ENCODE measurements at places on chromosomes 4 and X. TPM values are rescaled to one million over a fixed set of nuclear protein-coding genes. Genes with fewer than 3 reads are reported as not detected.

The IL21 gene
- total RNA-seq = not detected

The IL2 gene
- total RNA-seq = not detected

The IGBP1 gene
- 32.9 TPM for total RNA-seq

DNA sequence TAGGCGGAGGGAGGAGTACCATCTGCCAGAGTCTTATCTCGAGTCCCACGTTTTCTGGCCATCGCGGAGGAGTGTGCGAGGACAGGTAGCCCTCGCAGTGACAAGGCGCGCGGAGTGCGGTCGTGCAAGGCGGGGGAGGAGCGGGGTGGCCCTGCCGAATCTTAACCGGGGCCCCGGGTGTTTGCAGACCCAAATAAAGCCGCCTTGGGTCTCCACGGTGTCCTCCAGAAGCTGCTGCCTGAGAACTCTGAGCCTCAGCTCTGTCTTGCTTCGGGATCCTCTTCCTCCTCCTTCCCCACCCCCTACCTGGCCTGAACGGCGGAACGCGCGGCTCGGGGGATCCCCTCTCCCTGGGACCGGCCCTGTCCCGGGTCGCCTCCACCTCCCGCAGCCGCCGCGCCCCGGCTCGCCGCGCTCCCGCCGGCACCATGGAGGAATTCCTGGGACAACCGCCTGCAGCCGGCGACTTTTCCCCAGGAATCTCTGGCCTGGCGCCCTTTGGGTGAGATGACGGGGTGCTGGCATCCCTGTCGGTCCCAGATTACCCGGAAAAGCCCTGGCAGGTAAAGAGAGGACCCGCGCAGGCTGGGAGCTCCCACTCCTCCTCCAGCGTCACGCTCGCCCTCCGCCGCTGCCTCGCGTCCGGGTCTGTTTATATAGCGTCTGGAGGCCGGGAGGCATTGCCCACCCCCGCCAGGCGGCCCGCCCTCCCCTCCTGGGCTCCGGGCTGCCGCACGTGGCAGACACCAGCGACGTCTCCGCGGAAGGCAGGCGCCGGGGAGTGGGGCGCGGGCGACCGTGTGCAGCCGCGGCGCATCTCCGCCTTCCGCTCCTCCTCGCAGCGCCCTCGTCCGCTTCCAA, at the start of gene GALNTL6:
Gene GALNTL6, plus strand, starts transcription at position 740 of the 861 bp plus-strand sequence.
- DNase-seq = peak; percentile 85
- H3K27ac ChIP-seq = no peak within 1 kb of the TSS
- peak within 1 kb of the TSS; percentile 73 for H3K4me3 ChIP-seq

- H3K4me3 ChIP-seq = no peak overlapping the region
- peaks cover 1% of the 10 kb centered on the region for H3K36me3 ChIP-seq
- no peaks in the 10 kb centered on the region for H3K27me3 ChIP-seq
- H3K27ac ChIP-seq = no peak overlapping the region
- peaks cover 5% of the 10 kb centered on the region for H3K4me1 ChIP-seq
- DNase-seq = no peak
Observed at GRCh38 chr4:20512033-20512792, 188.0 kb upstream of the PACRGL start.

DNA sequence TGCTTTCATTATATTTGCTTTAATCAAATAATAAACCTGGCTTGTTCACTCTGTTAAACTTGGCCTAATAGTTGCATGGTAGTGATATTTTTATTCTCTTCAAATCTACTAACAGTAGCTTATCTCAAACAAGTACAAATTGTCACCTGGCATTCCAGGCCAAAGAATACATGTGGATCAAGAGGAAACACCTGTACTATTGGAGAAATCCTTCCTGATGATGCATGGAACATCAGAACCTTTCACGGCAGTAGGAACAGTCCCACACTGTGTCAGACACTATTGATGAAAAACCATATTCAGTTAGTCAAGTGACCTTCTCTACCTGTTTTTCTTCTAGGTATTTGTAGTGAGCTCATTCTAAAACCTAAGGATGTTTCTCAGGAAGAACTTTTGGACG, 17.0 kb downstream of the MTHFD2L start:
- H3K36me3 ChIP-seq = no peaks in the 10 kb centered on the region
- no peaks in the 10 kb centered on the region for H3K27me3 ChIP-seq
- H3K4me3 ChIP-seq = no peak overlapping the region
- DNase-seq = no peak
- H3K27ac ChIP-seq = no peak overlapping the region
- H3K4me1 ChIP-seq = no peaks in the 10 kb centered on the region

DNA sequence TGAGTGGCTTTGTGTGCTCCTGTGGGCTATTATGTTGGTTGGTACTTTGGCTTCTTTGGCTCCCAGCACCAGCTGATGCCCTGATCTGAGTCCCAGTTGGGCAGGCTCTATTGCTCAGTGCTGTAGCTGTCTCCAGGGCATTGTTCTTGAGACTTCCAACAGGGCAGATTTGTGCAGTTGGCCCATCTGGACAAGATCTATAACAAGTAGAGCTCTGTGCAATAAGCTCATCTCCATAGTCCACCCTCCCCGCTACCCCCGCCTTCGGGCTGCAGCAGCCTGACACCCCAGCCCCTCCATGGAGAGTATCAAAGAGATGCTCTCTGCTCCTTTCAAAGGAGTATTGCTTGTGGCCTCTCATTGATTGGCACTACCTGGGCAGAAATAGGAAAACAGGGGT, 5.8 kb upstream of the TMEM31 start:
- no peaks in the 10 kb centered on the region for H3K4me1 ChIP-seq
- no peak overlapping the region for H3K4me3 ChIP-seq
- H3K27me3 ChIP-seq = no peaks in the 10 kb centered on the region

DNA sequence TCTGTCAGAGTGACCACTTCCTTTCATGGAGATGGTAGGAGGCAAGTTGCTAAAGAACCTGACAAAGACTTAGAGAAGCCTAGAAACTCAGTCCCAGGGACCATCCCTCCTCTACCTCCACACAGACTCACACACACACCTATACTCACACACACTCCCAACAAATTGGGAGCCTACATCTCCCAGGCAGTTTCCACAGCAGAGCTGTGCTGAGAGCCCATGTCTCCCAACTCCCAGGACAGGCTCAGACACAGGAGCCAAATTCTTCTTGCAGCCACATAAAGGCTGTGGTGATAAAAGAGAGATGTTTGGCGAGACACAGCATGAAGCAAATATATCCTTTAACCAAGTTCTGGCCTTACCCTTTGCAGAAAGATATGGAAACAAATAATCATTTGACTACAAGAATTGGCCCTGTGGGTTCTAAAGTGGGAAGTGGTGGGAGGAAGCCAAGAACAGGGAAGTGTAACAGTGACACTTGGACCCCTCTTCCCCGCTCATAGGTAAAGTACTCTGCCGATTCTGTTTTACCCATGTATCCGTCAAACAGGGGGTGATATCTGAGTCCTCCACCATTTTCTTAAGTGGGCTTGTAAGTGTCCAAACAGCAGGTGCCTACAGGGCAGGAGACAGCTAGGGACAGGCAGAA, 11.0 kb upstream of the IDS start:
- H3K4me1 ChIP-seq = no peaks in the 10 kb centered on the region
- no peaks in the 10 kb centered on the region for H3K27me3 ChIP-seq

- H3K4me1 ChIP-seq = peaks cover 5% of the 10 kb centered on the region
- DNase-seq = no peak
- no peak overlapping the region for H3K4me3 ChIP-seq
- no peaks in the 10 kb centered on the region for H3K27me3 ChIP-seq
- no peak overlapping the region for H3K27ac ChIP-seq
Observed at GRCh38 chrX:40240844-40241243, 143.1 kb upstream of the BCOR start.

DNA sequence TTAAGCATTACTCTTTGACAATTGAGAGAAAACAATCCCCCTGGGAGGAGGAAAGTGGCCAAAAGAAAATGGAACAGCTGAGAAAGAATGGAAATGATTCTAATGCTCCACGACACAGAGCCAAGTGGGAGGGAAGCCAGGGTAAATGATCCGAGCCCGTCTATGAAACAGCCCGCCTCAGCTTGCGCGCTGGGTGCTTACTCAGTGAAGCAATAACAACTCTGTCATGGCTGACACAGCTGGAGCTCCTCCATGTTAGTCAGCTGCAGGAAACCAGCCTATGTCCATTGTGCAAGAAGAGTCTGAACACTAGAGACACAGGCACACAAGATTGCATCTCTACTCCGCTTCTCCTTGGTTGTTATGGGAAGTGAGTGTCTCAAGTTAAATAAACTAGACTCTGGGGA, 19.3 kb downstream of the NOA1 start:
- DNase-seq = no peak
- peaks cover 6% of the 10 kb centered on the region for H3K36me3 ChIP-seq
- H3K4me3 ChIP-seq = peak overlapping the region; percentile 11
- peaks cover 12% of the 10 kb centered on the region for H3K4me1 ChIP-seq
